ENCODE measurements at places on chromosomes 1 and 21. TPM values are rescaled to one million over a fixed set of nuclear protein-coding genes. Genes with fewer than 3 reads are reported as not detected.

- H3K4me3 ChIP-seq, result peak overlapping the region; percentile 30
- peaks cover 16% of the 10 kb centered on the region for H3K27me3 ChIP-seq
- H3K4me1 ChIP-seq, result no peaks in the 10 kb centered on the region
- H3K27ac ChIP-seq, result no peak overlapping the region
- H3K36me3 ChIP-seq, result no peaks in the 10 kb centered on the region
These were observed 62.8 kb downstream of the PAX7 start for GRCh38 chr1:18693256-18694098.

METTL13 gene
- 63.1 TPM for total RNA-seq

DNA sequence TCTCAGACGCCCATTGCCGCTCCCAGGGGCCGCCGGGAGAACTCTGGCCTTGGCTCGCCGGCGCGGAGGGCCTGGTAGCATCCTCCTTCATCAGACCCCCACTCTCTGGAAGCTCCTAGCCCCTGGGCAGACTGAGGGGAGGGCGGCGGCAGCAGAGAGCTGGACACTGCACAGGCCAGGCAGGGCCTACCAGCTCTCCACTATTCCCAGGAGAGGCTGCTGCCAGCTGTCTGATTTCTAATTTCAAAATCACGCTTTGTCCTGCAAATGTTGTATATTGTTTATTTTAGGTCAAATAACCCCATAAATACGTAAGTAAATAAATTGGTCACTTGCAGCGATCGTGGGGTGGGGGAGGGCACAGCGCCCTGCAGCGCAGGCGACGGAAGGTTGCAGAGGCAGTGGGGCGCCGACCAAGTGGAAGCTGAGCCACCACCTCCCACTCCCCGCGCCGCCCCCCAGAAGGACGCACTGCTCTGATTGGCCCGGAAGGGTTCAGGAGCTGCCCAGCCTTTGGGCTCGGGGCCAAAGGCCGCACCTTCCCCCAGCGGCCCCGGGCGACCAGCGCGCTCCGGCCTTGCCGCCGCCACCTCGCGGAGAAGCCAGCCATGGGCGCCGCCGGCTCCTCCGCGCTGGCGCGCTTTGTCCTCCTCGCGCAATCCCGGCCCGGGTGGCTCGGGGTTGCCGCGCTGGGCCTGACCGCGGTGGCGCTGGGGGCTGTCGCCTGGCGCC is at the start of gene MTARC1:
Gene MTARC1, plus strand, starts transcription at position 577 of the 732 bp plus-strand sequence. Its CDS starts 32 bp downstream, at position 609.
- H3K4me3 ChIP-seq, result peak within 1 kb of the TSS; percentile 84
- H3K36me3 ChIP-seq, result no peaks in the 10 kb centered on the region
- no peaks in the 10 kb centered on the region for H3K27me3 ChIP-seq

GRCh38 chr1:205481629-205482151 is 22.8 kb upstream of the CDK18 start:
- no peak for DNase-seq
- H3K27ac ChIP-seq, result no peak overlapping the region
- H3K4me3 ChIP-seq, result no peak overlapping the region
- peaks cover 3% of the 10 kb centered on the region for H3K27me3 ChIP-seq
- H3K36me3 ChIP-seq, result no peaks in the 10 kb centered on the region

GRCh38 chr21:45412491-45412890 is 7.5 kb downstream of the COL18A1 start:
- peaks cover 58% of the 10 kb centered on the region for H3K4me1 ChIP-seq
- H3K4me3 ChIP-seq, result no peak overlapping the region
- H3K36me3 ChIP-seq, result no peaks in the 10 kb centered on the region
- H3K27me3 ChIP-seq, result no peaks in the 10 kb centered on the region
- DNase-seq, result no peak

DNA sequence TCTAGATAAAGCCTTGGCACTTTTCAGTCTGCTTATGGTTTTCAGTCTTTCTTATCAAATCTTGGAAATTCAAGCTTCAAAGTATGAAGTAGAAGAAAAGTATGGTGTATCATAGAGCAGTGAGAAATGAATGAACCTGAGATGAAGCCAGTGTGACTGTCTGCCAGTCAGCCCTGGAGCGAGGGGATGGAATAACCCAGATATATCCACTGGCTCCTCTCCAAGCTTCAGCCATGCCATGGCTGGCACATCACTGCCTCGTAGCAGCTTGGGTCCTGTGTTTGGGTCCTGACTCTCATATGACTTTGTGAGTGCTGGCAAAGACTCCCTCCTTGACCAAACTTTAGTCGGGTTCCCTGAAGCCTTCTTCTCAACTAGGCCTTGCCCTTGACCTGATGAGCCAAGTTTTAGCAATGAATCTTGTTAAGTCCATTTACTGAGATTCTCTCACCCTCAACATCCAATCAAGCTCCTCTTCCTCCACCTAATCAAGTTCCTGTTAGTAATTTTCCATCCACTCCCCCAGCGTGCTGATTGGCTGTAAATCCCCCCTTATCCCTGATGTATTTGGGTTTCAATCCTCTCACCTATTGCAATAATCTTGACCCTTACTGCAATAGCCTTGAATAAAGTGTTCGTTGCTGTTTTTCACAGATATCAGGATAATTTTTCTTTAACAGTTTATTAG is 62.5 kb upstream of the PRDX6 start:
- no peak overlapping the region for H3K27ac ChIP-seq
- DNase-seq, result no peak
- H3K4me3 ChIP-seq, result no peak overlapping the region

GRCh38 chr21:31351438-31351837 is 7.4 kb upstream of the TIAM1 start:
- no peak overlapping the region for H3K27ac ChIP-seq
- H3K4me1 ChIP-seq, result no peaks in the 10 kb centered on the region
- H3K27me3 ChIP-seq, result no peaks in the 10 kb centered on the region
- no peaks in the 10 kb centered on the region for H3K36me3 ChIP-seq
- peak; percentile 23 for DNase-seq

TDRD5 gene
- 1.3 TPM for total RNA-seq

NDUFS5 gene
- total RNA-seq, result 435 TPM

- H3K4me3 ChIP-seq, result no peak overlapping the region
- no peak for DNase-seq
- no peak overlapping the region for H3K27ac ChIP-seq
- H3K36me3 ChIP-seq, result no peaks in the 10 kb centered on the region
- no peaks in the 10 kb centered on the region for H3K27me3 ChIP-seq
- no peaks in the 10 kb centered on the region for H3K4me1 ChIP-seq
These were observed 688.9 kb downstream of the USP25 start for GRCh38 chr21:16418642-16419041.

DNA sequence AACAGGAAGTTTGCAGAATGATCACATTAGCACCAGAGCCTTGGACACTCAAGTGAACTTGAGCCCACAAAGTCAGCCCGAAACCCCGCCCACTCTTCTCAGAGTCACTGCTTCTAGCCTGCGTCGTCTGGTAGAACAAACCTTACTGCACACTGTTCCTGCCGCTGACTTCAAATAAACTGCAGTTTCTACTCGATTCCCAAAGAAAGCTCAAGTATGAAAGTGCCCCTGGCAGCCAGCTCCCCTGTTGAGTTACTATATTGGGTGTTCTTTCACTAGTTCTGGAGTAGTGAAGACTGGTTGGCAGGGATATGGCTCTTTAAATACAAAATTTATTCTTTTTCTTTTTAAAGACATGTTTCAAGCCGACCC is 164.7 kb downstream of the GALNT2 start:
- no peaks in the 10 kb centered on the region for H3K27me3 ChIP-seq
- H3K4me3 ChIP-seq, result no peak overlapping the region
- H3K36me3 ChIP-seq, result no peaks in the 10 kb centered on the region

GRCh38 chr1:244291236-244292201 is 160.2 kb downstream of the ADSS2 start:
- DNase-seq, result no peak
- no peaks in the 10 kb centered on the region for H3K36me3 ChIP-seq
- no peak overlapping the region for H3K4me3 ChIP-seq
- H3K27ac ChIP-seq, result no peak overlapping the region
- H3K27me3 ChIP-seq, result no peaks in the 10 kb centered on the region

C4BPA gene
- not detected for total RNA-seq

ICOSLG gene
- 6.7 TPM for total RNA-seq

- no peaks in the 10 kb centered on the region for H3K36me3 ChIP-seq
- H3K27ac ChIP-seq, result no peak overlapping the region
- no peaks in the 10 kb centered on the region for H3K4me1 ChIP-seq
- no peak overlapping the region for H3K4me3 ChIP-seq
These were observed 68.8 kb upstream of the HUNK start for GRCh38 chr21:31804008-31804394.

GRCh38 chr1:21233490-21233889 is 56.8 kb downstream of the ECE1 start:
- H3K27ac ChIP-seq, result no peak overlapping the region
- no peak for DNase-seq
- no peaks in the 10 kb centered on the region for H3K27me3 ChIP-seq
- H3K4me3 ChIP-seq, result no peak overlapping the region

DNA sequence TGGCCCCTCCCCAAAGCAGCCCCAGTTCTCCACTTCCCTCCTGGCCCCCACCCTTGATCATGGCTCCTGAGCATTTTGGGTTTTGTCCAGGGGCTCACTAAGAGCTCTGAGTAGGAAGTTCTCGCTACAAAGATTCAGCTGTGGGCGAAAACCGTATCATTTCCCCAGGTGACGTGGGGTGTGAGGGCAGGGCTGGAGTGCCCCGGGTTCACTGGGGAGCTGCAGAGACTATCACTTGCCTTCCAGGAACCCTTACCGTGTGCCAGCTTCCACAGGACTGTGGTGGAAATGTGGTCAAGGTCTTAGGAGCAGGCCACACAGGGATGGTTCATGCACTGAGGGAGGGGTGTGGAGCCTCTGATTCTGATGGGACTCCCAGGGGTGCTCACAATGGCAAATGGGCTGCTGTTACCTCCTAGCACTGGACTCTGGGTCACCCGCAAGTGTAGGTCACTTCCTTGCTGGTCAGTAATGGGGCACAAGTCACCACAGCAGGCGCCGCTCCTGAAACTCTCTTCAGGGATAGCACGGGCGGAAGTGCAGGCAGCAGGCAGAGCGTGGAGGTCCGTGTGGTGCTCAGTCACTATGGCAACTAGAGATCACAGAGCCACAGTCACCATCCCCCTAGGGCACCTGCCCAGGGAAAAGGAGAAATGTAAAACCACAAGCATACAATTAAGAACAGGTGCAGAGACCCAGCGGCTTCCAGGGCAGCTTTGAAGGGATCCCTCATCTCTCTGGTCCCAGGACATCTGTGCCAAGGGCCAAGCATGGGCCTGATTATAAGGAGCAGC is 35.4 kb downstream of the RSPH1 start:
- no peak for DNase-seq
- H3K27me3 ChIP-seq, result no peaks in the 10 kb centered on the region
- no peaks in the 10 kb centered on the region for H3K36me3 ChIP-seq
- peaks cover 1% of the 10 kb centered on the region for H3K4me1 ChIP-seq
- no peak overlapping the region for H3K4me3 ChIP-seq
- H3K27ac ChIP-seq, result no peak overlapping the region

HSD11B1 gene
- total RNA-seq, result not detected

VANGL2 gene
- total RNA-seq, result 62.5 TPM

DNA sequence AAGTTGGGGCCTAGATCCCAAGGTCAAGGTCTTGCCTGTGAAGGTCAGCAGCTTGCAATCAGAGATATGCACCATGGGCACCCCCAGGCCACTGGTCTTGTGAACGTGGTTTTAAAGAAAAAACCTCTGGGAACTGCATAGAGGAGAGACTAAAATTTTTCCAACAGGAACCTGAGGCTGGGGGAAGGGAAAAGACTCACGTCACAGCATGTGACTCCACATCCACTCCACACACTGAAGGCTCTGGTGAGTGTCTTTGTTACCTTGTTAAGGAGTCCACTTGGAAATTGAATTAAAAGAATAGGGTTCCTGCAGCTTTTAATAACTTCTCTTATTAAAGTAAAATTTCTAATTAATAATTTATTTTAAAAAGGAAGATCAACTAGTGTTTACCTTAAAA is 224.9 kb downstream of the DAB1 start:
- no peak overlapping the region for H3K27ac ChIP-seq
- peaks cover 10% of the 10 kb centered on the region for H3K27me3 ChIP-seq
- H3K4me3 ChIP-seq, result no peak overlapping the region
- H3K36me3 ChIP-seq, result no peaks in the 10 kb centered on the region
- peaks cover 17% of the 10 kb centered on the region for H3K4me1 ChIP-seq

DNA sequence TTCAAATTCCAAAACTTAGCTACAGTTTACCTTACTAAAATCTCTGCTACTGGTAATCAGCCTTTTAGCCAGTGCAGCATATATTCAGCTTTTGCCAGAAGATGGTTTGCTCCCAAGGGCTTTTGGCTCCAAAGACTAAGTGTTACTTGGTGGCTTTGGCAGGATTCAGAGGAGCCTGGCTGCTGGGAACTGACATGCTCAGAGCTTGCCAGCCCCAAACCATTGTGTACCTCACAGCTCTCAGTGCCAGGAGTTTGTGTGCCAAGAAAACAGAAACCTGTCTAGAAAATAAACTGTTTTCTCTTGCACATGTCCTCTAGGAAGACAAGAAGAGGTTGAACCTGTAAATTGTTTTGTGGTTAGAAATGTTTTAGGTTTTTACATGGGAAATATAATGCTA is 315.9 kb downstream of the ST6GALNAC3 start:
- no peak for DNase-seq
- H3K27ac ChIP-seq, result no peak overlapping the region
- no peak overlapping the region for H3K4me3 ChIP-seq
- H3K27me3 ChIP-seq, result no peaks in the 10 kb centered on the region
- no peaks in the 10 kb centered on the region for H3K4me1 ChIP-seq

DNA sequence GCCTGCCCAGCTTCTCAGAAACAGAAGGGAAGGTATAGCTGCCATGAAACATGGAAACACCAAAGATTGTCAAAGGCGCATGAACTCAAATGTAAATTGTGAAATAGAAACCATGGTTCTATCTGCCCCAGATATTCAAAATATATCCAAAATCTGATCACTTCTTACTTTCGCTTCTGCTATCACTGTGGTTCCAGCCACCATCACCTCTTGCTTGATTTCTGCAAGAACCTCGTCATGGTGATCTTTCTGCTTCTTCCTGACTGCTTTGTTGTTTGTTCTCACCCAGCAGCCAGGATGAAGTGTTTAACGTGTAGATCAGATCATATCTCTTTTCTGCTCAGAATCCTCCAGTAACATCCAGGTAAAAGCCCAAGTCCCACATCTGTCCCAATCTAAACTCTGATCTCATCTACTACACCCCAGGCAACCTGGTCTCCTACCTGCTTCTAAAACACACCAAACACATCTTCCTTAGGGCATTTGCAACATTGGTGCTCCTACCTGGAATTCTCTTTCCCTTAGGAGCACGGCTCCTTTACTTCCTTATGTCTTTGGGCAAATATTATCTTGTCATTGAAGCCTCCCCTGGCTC is 10.5 kb upstream of the LMO4 start:
- H3K27ac ChIP-seq, result no peak overlapping the region
- H3K27me3 ChIP-seq, result no peaks in the 10 kb centered on the region
- no peaks in the 10 kb centered on the region for H3K36me3 ChIP-seq
- no peaks in the 10 kb centered on the region for H3K4me1 ChIP-seq

GRCh38 chr1:231969076-231969475 is 342.5 kb downstream of the DISC1 start:
- no peaks in the 10 kb centered on the region for H3K4me1 ChIP-seq
- H3K4me3 ChIP-seq, result no peak overlapping the region
- H3K27me3 ChIP-seq, result no peaks in the 10 kb centered on the region
- no peak for DNase-seq
- no peaks in the 10 kb centered on the region for H3K36me3 ChIP-seq
- no peak overlapping the region for H3K27ac ChIP-seq

GRCh38 chr1:203044546-203045250 is 18.4 kb downstream of the PPFIA4 start:
- no peak overlapping the region for H3K4me3 ChIP-seq
- H3K36me3 ChIP-seq, result no peaks in the 10 kb centered on the region
- no peaks in the 10 kb centered on the region for H3K27me3 ChIP-seq

SPATA6 gene
- total RNA-seq, result 11.0 TPM

GRCh38 chr1:237383791-237384190 is 341.8 kb downstream of the RYR2 start:
- no peaks in the 10 kb centered on the region for H3K4me1 ChIP-seq
- H3K36me3 ChIP-seq, result no peaks in the 10 kb centered on the region
- no peak overlapping the region for H3K27ac ChIP-seq
- no peak overlapping the region for H3K4me3 ChIP-seq

GRCh38 chr21:45834821-45835293 is 146.7 kb upstream of the COL6A1 start:
- no peaks in the 10 kb centered on the region for H3K36me3 ChIP-seq
- H3K27ac ChIP-seq, result no peak overlapping the region
- no peak for DNase-seq
- no peaks in the 10 kb centered on the region for H3K27me3 ChIP-seq
